Choroid plexus epithelial cell (primary cell): ENCODE measurements at places on chromosomes 12 and 14.

- no peak for DNase-seq
These were observed 51.8 kb downstream of the FOXN3 start for GRCh38 chr14:89365061-89365801.

DNA sequence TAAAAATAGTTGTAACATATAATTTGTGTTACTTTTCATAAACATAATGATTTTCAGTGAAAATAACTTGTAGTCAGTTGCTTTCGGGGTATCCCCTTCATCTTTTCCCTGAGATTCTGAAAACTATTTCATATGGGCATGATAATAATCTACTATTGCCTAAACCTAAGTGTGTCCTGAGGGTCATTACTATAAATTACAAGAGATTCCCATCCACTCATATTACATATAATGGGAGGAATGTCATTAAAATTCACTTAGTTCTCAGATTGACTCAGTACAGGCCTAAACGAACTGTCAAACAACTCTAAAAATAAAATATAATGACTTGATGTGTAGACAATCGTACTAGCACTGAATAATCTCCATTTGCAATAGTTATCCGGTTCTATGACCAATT, 72.7 kb downstream of the PTPRR start:
- no peak for DNase-seq

- no peak for DNase-seq
These were observed 4.7 kb downstream of the HHIPL1 start for GRCh38 chr14:99649643-99650042.

DNA sequence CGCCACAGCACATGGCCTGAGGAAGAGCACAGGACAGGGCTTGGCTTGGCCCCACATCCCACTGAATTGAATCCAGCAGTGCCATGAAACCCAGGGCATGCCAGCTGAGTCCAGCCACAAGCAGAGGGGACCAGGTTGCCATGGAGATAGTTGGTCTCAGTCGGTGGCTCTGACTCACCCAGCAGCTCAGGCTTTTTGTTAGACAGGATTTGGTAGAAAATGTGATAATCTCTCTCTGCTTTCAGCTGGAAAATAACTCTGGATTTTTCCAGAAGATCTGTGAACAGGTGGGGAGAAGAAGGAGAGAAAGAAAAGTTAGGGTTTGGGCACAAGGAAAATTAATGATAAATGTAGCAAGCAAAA, 4.8 kb downstream of the MYH7 start:
- peak; percentile 14 for DNase-seq

DNA sequence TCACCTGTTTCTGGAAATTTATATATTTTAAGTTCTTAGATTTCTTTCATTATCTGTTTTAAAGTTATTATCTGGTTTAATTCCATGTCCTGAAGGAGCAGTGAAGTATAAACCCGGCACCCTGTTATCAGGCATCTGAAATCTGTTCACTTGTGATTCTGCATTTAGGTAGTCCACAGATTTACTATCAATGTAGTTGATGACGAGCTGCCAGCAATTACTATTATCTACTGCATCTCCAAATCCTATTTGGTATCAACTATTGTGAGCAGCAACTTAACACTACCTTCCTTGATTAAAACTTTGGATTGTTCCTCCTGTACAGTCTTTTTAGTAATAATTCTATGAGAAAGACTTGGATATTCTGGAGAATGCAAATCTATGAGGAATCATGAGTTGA, 36.1 kb downstream of the PRORP start:
- DNase-seq, result no peak

GRCh38 chr12:24539646-24540045, 409.3 kb downstream of the BCAT1 start:
- DNase-seq, result no peak

- DNase-seq, result peak; percentile 97
These were observed 203.7 kb upstream of the NUDT4 start for GRCh38 chr12:93174048-93174447.
